Activated T-helper 1 cell treated with anti-CD3 and anti-CD28 coated beads, Interleukin-2, amount 50 U/mL, for 16 hours (primary cell): ENCODE measurements at places on chromosomes 6 and 20.

GRCh38 chr6:133055441-133055966 is 185.7 kb upstream of the EYA4 start:
- no peak for DNase-seq

- no peak for DNase-seq
Observed at GRCh38 chr6:3366596-3367413, 90.0 kb downstream of the SLC22A23 start.

- DNase-seq, result no peak
Observed at GRCh38 chr20:50918403-50918802, 12.8 kb downstream of the ADNP start.

- DNase-seq, result no peak
Observed at GRCh38 chr20:709423-709822, 33.8 kb upstream of the SCRT2 start.

- DNase-seq, result no peak
Observed at GRCh38 chr20:8121666-8122065, 10.4 kb upstream of the PLCB1 start.

DNA sequence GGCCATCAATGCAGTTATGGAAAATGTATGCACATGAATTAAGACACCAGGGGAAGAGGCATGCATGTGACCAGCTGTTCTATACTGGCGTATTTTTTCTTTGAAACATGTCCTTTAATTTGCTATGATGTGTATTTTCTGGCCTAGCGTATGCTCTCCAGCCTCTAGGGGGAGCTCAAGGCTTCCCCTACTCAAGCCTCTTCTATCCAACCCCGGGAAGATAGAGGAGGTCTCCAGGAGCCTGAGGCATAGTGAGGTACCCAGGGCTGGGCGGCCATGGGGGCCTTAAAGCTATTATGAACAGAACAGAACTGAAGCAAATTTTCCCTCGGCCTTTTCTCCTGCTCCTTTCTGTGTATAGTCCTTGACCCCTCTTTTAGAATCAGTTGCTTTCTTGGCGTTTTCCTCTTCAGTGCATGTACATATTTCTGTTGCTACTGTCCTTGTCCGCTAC is 528.9 kb downstream of the MAFB start:
- no peak for DNase-seq

GRCh38 chr6:118530942-118531341 is 17.2 kb upstream of the PLN start:
- no peak for DNase-seq

- DNase-seq, result no peak
Observed at GRCh38 chr6:161890133-161890831, 616.4 kb upstream of the AGPAT4 start.

- no peak for DNase-seq
Observed at GRCh38 chr6:14397518-14397901, 279.9 kb downstream of the CD83 start.

DNA sequence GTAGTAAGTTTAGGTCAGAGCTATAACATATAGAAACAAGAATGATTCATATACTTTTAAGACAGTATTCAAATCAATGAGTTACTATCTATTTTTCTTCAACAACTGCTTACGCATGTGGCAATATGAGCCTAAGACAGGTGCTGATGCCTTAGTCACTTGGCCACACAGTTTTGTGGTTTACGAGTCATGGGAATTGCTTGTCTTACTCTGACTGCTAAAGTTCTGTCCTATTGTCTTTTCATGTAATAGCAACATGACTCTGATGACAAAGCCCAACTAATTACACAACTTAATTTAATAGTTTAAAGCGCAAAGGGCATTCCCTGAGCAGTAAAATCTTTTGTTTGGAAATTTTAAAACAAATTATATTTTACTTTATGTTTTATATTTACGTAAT is 159.3 kb upstream of the CENPW start:
- DNase-seq, result no peak

DNA sequence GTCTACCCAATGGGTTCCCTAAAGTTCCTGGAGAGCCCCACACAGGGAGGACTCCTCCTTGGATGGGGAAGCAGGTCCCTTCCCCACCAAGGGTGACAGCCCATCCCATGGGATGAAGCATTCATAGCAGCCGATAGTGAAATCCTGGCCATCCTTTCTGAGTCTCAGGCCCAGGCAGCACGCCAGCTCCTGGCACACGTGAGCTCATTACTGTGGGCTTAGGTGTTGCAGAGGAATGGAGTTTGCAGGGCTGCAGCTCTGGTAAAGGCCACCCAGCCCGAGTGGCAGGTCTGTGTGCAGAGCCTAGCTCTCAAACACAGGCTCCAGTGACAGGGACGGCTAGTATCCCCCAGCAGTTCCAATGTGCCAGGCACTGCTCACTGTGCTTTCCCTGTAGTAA is 31.0 kb downstream of the SIRPA start:
- no peak for DNase-seq

DNA sequence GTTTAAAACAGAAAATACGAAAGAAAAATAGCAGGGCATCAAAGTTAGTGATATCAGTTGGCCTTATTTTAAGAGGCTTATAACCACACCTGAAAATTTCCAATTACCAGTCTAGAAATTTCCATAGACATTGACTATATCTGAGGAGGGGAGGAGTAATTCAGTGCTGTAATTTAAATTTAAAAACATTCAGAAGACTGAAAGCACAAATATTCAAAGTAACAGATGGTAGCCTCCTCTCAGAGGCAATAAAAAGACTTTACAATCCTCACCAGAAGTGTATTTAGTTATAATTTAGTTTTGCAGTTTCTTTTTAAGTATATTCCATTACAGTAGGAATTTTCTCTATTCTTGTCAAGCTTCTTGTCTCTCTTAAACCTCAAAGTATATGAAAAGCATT is 18.4 kb upstream of the LOC128125822 start:
- no peak for DNase-seq

GRCh38 chr20:15919118-15919517 is 654.1 kb downstream of the KIF16B start:
- DNase-seq, result no peak

GRCh38 chr20:44120676-44121425 is 66.1 kb downstream of the JPH2 start:
- DNase-seq, result no peak

- no peak for DNase-seq
Observed at GRCh38 chr6:80133020-80133419, 26.5 kb downstream of the BCKDHB start.

DNA sequence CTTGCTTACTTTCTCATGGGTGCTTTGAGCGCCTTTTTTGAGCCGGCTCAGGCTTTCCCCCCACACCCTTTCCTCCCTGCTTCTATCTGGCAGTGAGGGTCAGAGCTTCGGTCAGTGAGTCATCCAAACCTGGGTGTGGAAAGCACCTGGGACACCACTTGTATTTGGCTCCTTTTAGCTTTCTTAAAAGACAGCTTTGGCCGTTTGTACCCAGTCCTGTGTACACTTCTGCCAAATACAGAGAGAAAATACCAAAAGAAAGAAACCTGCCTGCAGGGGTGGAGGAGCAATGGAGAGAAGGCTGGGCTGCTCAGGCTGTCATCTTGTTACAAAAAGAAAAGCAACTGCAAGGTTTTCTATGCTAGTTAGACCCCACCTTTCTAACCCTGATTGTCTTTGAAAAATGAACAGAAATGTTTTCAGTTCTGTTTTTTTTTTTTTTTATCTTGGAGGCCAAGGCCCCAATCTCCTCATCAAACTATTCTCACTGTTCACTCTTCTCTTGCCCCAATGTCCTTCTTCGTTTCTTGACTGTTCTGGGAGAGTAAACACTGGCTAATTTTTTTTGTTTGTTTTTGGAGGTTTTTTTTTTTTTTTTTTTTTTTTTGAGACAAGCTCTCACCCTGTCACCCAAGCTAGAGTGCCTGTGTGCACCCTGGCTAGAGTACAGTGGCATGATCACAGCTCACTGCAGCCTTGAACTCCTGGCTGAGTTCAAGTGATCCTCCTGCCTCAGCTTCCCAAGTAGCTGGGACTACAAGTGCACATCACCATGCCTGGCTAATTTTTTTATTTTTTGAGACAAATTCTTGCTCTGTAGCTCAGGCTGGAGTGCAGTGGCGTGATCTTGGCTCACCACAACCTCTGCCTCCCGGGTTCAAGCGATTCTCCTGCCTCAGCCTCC is 76.4 kb downstream of the SSR1 start:
- no peak for DNase-seq

DNA sequence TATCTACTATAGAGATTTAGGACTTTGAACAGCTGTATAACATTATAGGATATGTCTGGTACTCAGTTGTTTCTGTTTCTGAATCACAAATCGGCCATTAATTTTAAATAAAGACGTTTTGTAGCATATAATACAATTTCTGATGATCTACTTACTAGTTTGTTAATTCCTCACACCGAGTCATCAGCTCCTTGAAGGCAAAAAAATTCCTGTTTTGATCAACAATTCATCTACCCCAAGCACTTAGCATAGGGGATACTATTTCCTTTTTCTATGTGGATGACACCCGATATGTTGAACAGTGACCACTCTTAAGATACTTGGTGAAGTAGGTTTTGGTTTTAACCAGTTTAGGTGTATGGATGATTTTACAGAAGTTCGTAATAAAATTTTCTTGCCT is 107.3 kb downstream of the NCOA3 start:
- no peak for DNase-seq

DNA sequence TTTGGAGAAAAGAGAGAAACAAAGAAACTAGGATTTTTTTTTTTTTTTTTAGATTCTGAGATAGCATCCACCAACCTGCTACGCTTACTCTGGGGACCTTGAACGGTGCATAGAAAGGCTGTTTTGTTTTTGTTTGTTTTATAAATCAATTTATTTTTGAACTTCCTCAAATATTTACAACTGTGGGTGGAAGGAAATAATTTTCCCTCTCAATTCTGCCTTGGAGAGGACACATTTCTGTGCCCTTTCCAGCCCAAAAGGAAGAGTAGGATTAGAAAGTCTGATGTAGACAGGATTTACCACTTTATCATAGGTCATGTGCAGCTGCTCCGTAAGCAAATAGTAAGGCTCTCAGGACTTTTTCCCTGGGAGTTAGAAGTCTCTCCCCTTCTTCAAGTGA is 190.5 kb downstream of the NKAIN2 start:
- no peak for DNase-seq

GRCh38 chr6:137044366-137045221 is at the start of gene IL20RA:
TSS of gene IL20RA (minus strand) at chr6:137044965. CDS start at chr6:137044728, 237 bp downstream.
- DNase-seq, result no peak

- no peak for DNase-seq
Observed at GRCh38 chr6:77131426-77131825, 331.9 kb downstream of the HTR1B start.

DNA sequence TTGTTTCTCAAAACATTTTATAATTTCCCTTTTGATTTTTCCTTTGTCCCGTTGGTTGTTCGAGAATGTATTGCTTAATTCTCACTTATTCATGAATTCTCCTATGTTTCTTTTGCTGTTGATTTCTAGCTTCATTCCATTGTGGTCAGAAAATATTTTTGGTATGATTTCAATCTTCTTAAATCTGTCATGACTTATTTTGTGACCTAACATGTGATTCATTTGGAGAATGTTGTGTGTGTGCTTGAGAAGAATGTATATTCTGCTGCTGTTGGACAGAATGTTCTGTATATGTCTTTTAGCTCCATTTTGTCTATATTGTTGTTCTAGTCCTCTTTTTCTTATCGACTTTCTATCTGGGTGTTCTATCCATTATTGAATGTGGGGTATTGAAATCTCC is 286.2 kb upstream of the RNF217 start:
- no peak for DNase-seq

DNA sequence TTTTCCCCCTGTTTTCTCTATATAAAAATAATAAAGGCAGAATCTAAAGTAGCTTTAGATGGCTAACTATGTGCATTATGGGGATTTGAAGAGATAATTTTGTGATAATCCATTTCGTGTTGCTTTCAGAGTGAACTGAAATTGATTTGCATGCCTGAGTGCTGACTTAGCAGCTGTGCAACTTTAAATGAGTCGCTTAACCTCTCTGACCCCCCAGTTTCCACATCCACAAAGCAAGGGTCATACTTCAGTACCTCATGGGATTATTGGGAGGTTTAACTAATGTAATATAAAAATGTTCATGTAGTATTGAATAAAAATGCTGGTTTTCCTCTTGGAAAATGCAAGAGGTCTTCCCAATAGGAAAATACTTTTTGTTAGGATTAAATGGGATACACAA is 63.8 kb upstream of the FABP7 start:
- no peak for DNase-seq

- DNase-seq, result no peak
Observed at GRCh38 chr20:62625921-62626547, 16.3 kb upstream of the SLCO4A1 start.

GRCh38 chr6:2429460-2429859 is 184.1 kb upstream of the GMDS start:
- DNase-seq, result no peak

DNA sequence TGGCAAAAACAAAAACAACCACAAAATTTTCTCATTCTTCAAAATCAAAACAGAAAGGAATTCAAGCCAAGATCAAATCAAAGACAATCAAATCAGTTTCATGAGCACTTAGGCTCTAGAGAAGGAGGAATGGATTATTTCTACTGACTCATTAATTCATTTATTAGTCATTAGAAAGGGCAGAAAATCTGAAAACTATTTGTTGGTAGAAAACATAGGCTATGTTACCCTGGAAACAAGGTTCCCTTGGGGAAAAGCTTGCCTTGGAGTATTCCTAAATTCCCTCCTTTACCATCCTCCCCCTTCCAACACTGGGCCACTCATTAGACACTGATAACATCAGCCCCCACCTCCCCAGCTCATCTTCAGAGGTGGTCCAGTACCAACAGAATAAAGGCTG is 17.5 kb downstream of the KIF16B start:
- no peak for DNase-seq

- no peak for DNase-seq
Observed at GRCh38 chr6:72657407-72658197, 35.7 kb downstream of the KCNQ5 start.

- no peak for DNase-seq
Observed at GRCh38 chr20:53714524-53714923, 120.9 kb upstream of the ZNF217 start.

DNA sequence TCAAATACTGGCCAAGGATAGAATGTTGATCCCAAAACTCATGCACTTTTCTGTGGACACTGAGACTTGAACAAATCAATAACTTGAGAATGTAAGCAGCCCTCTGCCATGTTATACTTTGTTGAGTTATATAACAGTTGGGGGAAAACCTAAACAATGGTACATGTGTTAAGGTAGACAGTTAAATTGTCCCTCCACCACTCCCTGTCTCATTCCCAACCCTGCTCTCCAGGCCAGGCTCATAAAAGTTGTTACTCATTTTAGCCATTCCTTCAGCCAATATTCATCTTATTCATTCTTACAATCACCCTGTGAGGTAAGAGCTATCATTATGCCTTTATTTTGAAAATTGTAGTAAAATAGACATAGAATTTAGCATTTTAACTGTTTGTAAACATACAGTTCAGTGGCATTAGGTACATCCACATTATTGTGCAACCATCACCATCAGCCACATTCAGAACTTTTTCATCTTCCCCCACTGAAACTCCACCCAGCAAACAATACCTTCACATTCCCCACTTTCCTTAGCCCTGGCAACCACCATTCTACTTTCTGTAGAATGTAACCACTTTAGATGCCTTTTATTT is 38.2 kb upstream of the IER3 start:
- no peak for DNase-seq
